ENCODE measurements at places on chromosomes 7 and 10.

- DNase-seq = no peak
Measured at GRCh38 chr7:93883078-93883916, 7.3 kb downstream of the TFPI2 start.

GRCh38 chr7:55508221-55509011 lies 63.9 kb downstream of the VOPP1 start:
- no peak for DNase-seq

- DNase-seq = no peak
Measured at GRCh38 chr10:34102893-34103506, 712.1 kb downstream of the PARD3 start.

GRCh38 chr10:6162589-6163356 lies 40.0 kb upstream of the PFKFB3 start:
- DNase-seq = no peak

- no peak for DNase-seq
Measured at GRCh38 chr10:108412323-108412722, 1247.8 kb upstream of the SORCS1 start.

DNA sequence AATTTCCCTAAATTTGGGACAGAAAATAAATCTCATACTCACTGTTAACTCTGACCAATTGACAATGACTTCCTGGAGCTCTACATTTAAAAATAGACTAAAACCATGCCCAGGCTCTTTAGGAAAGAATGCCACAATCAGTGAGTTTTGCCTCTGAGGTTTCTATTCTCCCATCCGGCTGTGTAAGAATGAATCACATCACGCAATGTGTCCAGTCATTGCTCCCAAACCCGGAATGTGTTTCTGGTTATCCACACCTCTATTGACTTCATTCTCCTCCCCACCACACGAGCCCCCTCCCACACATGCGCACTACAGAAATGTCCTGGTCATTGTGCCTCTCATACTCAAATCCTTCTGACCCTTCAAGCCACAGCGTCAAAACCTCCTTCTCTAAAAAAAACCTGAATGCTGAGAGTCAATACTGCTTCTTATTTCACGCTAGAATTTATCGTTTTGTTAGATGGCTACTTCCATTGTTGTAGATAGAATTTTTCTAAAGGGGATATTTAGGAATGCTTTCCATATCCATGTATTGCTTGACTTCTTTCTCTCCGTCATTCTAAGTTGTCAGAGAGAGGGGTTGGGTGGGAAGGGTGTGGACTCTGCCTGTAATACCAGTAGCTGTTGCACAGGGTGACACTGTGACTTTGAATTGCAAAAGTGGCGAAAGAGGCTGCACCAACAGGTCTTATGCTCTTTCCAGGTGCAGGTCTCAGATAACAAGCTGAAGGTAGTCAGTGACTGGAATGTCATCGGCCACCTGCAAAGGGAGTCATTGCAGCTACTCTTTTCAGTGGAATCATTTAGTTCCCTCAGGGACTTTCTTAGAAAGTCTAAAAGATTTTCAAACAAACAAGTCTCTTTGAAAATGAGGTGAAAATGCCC lies 356.6 kb downstream of the PAXIP1 start:
- DNase-seq = no peak
